HuH-7 (cell line): ENCODE measurements at places on chromosomes 7 and 10.

- no peak for DNase-seq
Observed at GRCh38 chr7:74129887-74130286, 44.3 kb upstream of the EIF4H start.

GRCh38 chr10:19719284-19719683 lies 96.9 kb upstream of the PLXDC2 start:
- no peak for DNase-seq

GRCh38 chr7:137836541-137836940 lies 10.2 kb downstream of the DGKI start:
- DNase-seq = no peak

DNA sequence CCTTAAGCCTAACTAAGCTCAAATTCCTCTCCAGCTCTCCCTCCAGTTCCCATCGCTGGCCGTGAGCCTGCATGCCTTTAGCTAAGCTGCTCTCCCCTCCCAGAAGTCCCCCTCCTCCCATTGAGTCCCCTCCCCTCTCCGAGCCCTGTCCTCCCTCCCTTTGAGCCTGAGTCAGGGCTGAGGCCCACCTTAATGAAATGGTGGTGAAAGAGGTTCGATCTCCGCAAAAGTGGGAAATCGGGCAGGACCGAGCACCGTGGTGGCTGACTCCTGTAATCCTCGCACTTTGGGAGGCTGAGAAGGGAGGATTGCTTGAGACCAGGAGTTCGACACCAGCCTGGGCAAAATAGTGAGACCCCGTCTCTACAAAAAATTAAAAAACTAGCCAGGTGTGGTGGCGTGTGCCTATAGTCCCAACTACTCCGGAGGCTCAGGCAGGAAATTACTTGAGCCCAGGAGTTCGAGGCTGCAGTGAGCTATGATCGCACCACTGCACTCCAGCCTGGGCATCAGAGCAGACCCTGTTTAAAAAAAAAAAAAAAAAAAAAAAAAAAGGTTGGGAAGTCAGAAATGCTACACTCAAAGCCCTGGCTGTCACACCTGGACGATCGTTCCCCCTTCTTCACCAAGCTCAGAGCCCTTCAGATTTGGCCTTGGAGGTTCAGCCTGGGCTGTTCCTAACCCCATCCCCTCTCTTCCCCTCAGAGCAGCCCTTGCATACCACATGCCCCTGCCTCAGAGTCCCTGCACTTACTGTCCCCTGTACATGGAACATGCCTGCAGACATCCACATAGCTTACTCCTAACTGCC lies 995 bp upstream of the CLDN3 start:
- DNase-seq = no peak

DNA sequence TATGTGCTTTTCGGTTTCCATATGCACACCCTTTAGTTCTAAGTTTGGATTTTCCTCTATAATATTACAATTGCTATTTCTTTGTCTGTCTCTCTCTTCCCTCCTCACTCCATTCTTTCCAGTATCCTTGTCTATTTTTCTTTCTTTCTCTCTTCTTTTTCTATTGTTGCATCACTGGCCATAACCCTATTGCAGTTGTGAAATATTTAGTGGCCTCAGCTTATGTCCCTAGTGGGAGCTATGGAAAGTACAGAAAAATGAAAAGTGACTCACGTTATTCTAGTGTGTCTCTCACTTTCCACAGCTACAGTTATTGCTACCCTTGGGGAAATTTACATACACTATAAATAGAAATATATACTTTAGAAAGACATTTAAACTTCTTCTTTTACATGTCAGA lies 59.1 kb downstream of the CNTNAP2 start:
- DNase-seq = peak; percentile 17

DNA sequence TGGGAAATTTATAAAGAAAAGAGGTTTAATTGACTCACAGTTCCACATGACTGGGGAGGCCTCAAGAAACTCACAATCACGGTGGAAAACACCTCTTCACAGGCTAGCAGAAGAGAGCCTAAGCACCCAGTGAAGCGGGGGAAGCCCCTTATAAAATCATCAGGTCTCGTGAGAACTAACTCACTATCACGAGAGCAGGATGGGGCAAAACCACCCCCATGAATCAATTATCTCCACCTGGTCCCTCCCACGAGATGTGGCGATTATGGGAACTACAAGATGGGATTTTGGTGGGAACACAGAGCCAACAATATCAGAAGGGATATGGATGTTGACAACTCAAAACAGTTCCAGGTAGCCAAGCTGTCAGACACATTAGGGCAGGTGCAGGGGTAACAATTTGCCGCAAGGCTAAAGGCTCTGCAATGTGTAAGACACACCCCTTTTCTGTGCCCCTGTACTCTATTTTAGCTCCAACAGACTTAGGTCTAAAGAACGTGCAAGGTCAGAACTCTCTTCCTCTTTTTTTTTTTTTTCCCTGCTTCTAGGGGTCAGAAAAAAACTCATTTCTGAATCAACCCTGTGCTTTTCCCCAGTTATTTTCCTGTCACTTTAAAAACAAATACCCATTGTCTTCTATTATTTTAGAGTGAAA lies 30.7 kb upstream of the RBM20 start:
- DNase-seq = no peak

DNA sequence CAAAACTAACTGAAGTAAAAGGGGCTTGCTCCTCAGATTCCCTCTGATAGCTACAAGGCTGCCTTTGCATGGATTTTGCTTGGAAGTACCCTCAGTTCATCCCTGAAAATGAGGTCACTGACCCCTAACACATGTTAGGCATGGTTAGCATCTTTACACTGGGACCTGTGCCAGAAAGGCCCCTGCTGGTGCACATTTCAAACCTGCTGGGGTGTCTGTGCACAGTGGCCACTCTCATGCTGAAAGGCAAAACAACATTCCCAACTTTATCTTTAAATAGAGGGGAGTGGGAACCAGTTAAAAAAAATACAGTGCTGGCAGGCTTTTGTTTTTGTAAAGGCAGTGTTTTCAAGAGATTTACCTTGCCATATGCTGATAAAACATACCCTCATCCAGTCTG lies 99.1 kb downstream of the ANK3 start:
- no peak for DNase-seq

DNA sequence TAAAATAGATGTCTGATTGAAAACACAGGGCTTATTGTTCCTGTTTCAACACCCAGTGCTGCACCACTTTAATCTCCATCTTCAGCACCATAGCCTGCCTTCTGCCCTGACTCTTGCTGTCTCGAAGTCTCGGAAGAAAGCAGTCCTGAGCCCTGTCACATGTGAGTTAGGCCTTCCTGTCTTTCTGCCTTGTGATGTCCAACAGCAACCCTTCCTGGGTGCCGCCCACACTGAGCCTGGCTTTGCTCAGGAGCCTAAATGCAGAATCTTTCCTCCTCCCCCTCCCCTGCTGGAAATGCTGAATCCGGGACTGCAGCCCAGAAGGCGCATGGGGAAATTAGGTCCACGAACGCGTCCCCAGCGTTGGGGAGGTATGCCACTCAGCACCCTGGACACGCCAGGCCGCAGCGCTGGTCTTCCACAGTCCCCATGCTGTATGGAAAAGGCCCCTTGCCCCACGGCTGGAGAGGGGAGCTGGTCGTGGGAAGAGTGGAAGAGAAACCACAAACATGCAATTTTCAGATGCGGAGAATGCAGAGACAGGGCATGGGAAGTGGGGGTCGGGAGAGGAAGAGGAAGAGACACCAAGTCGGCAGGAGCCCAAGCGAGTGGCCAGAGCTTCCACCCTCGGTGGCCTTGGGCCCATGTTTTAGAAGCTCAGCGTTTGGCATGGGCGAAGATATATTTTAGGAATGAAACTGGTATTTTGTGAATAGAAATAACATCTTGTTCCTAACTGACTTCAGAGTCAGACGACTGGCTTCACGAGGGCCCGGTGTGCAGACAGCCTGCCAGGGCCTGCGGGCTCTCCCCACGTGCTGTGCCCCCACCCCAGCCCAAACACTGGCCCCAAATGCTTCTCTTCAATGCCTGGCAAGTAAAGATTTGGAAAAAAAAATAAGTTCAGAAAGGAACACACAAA lies 656.1 kb upstream of the FOXK1 start:
- no peak for DNase-seq

GRCh38 chr10:28149746-28150145 lies 150.9 kb upstream of the ODAD2 start:
- no peak for DNase-seq

DNA sequence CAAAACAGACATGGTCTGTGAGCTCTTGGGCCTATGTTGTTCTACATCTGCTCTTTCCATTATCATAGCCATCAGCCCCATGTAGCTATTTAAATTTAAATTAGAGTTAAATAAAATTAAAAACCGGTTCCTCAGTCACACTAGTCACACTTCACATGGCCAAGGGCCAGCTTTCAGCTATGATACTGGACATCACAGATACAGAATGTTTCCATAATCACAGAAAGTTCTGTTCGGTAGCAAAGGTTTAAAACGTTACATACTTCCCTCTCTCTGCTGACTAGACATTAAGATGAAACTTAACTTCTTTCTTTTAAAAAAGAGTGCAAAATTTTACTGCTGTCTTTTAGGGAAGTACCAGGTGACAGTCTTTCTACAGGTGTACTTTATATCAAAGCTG lies 43.0 kb downstream of the SRPK2 start:
- DNase-seq = no peak

- peak; percentile 26 for DNase-seq
Observed at GRCh38 chr10:95818668-95819067, 62.7 kb downstream of the ENTPD1 start.

DNA sequence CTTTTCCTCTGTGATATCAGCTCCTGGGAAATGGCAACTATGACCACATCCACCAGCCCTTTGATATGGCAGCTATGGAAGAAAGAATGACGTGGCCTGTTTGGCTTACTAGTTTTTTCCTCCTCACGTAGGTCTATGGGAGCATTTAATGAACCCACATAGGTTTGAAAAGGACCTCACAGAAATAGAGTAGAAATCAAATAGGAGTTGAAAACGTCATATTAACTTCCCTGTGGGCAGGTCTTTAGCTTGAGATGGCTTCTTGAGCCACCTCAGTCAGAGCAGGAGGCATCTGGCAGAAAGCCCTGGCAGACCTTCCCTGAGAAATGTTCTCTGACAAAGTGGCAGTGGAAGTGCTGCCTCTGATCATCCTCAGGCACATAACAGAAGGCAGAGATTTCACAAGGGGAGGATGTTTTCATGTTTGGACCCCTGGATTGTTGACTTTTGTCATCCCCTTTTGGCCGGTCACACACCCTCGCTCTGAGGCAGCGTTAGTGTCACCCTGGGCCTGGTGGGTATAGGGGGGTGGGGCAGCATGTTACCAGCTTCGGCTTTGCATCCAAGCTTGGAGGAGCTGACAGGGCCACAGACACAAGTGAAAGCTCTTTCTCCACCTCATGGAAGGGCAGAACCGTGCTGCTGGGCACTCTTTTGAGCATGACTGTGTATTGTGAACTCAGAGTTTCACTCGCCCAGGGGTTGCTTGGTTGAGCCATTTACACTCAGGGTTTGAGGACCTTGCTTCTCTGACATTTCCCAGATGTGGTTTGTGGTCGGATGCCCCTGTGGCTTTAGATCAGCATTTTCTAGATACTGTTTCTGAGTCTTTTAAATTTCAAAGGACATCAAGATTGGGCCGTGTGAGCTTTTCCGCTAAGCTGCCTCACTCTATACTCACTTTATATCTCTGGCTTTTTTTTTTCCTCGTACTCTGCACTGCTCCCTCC lies 184.2 kb downstream of the STK31 start:
- no peak for DNase-seq

DNA sequence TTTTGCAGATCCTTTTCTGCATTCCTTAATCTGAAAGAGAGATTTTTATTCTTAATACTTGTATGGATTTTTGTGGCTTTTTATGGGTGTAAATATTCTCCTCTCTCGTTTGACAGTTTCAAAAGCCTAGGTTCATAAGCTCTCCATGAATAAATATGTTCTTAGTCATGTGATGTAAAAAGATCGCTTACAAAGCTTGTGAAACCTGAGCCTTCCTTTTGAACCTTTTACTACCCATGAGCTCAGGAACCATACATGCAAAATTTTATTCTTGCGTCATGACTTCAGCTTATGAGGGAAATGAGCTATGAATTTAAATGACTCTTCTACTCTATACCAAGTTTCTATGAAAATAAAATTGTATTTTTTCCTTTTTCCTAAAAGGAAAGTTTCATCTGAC lies 98.7 kb downstream of the POLL start:
- DNase-seq = peak; percentile 23

- no peak for DNase-seq
Observed at GRCh38 chr10:93904901-93905300, 11.1 kb downstream of the SLC35G1 start.

GRCh38 chr7:158809596-158809995 lies 19.7 kb downstream of the ESYT2 start:
- no peak for DNase-seq

DNA sequence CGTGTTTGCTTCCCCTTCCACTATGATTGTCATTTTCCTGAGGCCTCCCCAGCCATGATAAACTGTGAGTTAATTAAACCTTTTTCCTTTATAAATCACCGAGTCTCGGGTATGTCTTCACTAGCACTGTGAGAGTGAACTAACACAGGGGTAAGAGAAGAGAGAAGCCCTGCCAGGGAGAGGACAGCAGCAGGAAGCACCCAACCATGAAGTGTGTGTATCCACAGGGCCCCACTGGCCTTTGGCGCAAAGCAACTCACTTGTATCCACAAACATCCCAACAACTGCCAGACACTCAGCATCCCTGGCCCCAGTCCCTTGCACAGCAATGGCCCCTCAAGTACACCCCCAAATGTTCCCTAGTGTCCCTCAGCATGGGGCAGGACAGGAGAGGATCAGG lies 115.1 kb downstream of the MAD1L1 start:
- DNase-seq = no peak

DNA sequence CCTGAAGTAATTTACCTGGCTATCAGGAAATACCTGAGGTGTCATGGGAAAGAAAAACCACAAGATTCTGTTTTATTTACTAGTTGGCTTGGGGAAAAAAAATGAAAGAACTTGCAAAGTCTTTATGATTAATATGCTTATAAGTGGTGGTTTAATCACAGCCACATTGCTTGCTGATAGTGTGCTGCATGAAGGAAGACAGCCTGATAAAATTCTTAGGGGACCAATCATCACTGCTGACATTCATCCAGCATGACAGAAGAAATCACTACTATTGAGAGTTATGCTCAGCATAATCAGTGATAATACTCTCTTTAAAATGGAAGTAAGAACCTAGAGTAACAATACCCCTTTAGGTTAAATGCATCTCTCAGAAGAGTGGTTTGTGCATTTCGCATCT lies 150.2 kb upstream of the LRRN3 start:
- no peak for DNase-seq
